ENCODE measurements at places on chromosomes 13 and 19.

- DNase-seq: no peak
These were observed 8.3 kb upstream of the TLE6 start for GRCh38 chr19:2969104-2969504.

- peak; percentile 40 for DNase-seq
These were observed 53.4 kb downstream of the PDS5B start for GRCh38 chr13:32639502-32640105.

GRCh38 chr13:41848435-41849255 is 112.3 kb downstream of the VWA8 start:
- DNase-seq: no peak

GRCh38 chr13:25587326-25587980 is 215.7 kb downstream of the ATP8A2 start:
- no peak for DNase-seq

DNA sequence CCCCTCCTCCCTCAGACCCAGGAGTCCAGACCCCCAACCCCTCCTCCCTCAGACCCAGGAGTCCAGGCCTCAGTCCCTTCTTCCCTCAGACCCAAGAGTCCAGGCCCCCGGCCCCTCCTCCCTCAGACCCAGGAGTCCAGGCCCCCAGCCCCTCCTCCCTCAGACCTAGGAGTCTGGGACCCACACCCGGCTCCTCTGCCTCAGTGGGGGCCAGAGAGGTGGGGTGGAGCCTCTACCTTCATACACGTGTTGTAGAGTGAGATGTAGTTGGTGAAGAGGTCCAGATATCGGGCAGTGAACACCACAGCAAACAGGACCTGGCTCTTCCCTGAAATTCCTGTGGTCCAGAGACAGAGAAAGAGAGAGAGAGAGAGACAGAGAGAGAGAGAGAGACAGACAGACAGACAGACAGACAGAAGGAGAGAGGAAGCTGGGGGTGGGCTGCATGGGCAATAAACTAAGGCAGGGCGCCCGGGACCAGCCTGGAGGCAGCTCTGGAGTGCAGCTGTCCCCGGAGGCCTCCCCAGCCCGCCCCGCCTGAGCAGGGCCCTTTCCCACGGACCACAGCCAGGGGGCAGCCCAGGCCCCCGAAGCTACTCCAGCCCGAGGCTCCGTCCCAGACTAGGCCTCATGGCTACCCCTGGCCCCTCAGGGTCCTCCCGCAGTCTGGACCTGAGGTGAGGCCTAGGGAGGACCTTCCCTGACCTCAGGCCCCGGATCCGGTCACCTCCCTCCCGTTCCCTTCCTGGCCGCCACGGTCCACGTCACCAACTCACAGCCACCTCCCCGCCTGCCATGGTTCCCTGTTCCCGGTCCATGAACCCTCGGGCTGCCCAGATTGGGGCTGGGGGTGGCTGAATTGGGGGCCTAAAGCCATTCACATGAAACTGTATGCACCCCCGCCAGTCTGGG is 907 bp downstream of the KDELR1 start:
- peak; percentile 72 for DNase-seq

DNA sequence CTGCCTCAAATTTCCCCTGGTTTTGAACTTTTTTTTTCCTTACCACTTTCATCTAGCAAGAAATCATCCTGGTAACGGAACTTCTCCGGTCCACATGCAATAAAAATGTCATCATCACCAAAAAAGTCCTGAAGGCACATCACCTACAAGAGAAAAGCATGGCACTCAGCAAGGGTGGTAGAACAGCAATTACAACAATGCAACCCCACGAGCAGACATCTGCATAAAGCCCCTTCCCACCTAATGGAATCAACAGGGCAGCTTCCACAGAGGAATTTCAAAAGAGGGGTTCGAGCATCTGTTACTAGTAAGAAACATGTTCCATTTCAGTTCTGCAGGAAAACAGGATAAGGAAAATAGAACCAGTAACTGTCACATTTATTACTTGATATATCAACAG is 183.9 kb downstream of the DCLK1 start:
- DNase-seq: no peak

DNA sequence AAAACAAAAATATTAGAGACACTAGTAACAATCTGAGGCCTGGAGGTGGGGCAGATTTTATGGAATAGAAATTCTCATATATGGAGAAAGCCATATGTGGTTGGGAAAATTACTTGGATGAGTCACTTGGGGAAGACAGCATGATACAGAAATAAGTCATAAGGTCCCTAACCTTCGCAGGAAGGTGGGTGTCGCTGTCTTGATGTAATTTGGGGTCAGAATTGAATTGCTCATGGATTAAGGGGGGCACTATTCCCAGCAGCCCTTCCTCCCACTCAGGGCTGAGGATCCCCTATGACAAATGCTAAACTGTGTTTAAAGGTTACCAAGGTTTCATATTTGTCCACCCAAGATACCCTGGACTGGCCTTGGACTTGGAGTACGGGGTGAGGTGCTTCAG is 5.0 kb downstream of the RDH8 start:
- DNase-seq: peak; percentile 34

DNA sequence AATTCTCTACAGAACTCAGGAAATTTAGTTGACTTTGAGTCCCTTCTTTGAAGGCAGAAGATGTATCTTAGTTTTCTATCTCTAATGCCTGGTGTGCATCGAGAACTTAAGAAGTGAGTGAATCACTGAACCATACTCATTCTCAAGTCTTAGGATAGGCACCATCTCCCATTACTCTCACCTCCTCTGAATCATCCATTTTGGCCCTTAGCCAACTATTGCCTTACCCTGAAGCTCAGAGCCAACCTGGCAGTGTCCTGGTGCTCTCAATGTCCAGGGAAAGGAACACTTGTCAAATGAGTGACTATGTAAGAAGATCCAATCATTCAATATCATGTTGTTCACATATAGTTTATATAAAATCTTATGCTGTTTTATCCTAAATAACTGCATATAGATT is 146.6 kb downstream of the RGCC start:
- no peak for DNase-seq

GRCh38 chr19:13101590-13102415 is 855 bp downstream of the LYL1 start:
- DNase-seq: no peak

DNA sequence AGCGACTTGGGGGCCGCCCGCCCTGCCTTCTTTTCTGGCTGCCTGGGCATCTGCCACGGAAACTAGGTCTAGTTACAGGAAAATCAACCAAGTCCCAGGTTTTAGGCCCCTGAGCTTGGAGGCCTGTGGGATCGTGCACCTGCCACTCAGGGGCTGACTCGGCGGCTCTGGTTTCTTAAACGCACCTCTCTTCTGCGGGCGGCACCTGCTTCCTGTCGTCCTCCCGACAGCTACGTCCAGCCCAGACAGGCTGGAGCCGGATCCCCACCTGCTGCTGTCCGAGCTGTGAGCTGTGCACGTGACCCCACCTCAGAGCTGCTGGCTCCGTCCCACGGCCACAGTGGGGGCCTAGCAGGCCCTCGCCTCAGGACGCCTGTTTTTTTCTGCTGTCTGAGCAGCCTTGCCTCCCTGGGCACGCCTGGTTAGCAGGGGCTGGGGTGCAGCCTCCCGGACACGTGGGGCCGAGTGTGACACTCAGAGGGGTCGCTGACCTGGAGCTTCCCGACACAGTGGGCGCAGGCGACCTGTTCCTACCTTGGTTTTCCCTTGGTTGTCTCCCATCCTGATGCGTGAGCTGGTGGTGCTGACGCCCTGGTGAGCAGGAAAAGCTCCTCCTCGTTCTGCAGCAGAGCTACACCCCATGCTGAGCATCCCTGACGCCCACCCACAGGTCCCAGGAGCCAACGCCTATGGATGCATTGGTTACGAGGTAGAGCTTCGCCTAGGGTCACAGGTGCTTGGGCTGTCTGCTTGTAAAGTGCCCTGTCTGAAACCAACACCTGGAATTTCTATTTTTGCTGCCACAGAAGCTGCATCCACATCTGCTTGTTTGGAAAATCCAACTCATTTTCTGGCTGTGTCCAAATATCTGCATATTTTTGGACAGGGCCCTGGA is 17.5 kb downstream of the TMEM255B start:
- DNase-seq: no peak

- no peak for DNase-seq
These were observed 53.6 kb upstream of the TPM4 start for GRCh38 chr19:16022681-16023080.

GRCh38 chr19:5179256-5179655 is 161.4 kb downstream of the PTPRS start:
- no peak for DNase-seq

- no peak for DNase-seq
These were observed 118.5 kb upstream of the SERTM1 start for GRCh38 chr13:36555151-36555986.

- DNase-seq: peak; percentile 98
These were observed at the start of gene PCSK4 for GRCh38 chr19:1490311-1491113. Gene PCSK4, minus strand, starts transcription at chr19:1490350. Its CDS starts 4 bp downstream, at chr19:1490346.

DNA sequence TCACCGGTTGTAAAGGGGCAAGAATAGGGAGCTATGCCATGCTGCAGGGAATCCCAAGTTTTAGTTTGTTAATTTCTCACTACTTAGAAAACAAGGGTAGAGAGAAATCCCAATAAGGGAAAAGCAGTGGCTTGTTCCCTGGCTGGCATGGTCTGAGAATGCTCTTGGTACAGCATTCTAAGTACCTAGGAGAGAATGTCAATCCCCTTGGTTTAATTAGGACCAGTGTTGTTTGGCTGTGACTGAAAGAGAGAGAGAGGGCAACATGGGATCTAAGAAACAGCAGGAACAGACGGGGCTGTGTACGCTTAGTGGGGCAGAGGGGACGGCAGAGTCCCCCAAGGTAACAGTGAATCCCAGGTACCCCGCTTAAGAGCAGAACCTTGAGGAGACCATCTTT is 228.8 kb downstream of the PCDH9 start:
- DNase-seq: no peak

DNA sequence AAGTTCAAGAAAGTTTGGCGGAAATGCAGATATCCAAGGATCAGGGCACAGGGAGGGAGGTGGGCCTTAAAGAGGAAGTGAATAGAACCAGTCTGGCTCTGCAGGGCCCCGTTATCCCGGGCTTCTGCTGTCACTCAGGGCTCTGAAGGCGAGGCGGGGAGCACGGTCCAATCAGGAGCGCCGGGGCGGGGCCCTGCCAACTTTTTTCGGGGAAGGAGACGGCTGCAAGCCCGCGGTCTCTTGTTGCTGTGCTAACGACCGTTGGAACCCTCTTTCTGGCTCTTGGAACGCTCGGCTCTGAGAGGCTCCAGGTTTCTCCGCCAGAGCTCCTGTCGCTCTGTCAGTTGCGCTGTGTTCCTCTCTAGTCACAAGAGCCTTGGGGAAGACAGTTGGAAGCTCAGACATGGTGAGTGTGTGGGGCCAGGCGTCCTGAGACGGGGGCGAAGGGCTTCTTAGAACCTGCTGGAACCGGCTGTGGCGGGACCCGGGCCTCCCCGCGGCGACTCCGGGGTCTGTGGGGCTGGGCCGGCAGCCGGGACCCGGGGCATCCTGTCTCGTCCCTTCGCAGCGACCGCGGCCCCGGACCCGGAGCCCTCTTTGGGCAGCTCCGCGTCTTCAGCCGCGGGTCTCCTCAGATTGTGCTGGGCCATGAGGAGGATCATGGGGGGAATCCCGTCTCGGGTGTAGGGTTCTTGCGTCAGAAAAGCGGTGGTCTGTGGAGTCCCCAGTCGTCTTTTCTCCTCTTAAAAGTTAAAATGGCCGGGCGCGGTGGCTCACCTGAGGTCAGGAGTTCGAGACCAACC is 27.7 kb downstream of the ZNF844 start:
- DNase-seq: peak; percentile 96

DNA sequence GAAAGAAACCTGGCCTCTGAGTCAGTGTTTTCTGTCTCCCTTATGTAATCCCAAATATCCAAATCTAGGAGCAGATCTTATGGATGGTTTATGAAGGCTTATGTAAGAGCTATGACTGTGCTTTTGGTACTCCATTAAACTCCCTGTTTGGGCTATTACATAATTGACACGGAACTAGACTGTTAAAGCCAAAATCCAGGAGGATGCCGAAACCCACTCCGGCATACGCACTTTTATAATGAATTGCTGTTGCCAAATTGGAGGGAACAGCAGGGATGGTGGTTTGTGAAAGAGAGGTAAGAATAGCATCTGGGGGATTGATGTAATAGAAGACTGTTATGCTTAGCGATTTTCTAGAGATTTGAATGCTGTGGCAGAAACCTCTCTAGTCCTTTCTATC is 2.0 kb downstream of the MTUS2 start:
- DNase-seq: no peak

- no peak for DNase-seq
These were observed 786.7 kb downstream of the UQCRFS1 start for GRCh38 chr19:28426110-28426729.

GRCh38 chr13:23901365-23901764 is 4.1 kb upstream of the C1QTNF9B start:
- no peak for DNase-seq

DNA sequence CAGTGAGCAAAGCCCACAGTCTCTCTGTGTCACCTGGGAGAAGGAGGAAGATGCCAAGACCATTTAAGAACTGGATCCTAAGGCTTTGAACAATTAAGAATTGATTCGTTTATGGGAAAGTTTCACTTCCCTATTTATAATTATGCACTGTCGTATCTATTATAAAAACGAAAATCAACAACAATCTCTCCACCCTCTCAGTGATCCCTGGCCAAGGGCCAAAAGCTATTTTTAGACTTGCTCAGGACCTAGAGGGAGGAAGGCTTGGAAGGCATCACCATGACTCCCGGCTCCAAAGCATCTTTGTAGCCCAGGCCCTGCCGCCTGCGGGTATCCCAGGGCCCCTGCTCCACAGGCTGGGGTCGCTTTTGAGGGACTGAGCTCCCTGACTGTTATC is 1.3 kb downstream of the RHPN2 start:
- peak; percentile 41 for DNase-seq

DNA sequence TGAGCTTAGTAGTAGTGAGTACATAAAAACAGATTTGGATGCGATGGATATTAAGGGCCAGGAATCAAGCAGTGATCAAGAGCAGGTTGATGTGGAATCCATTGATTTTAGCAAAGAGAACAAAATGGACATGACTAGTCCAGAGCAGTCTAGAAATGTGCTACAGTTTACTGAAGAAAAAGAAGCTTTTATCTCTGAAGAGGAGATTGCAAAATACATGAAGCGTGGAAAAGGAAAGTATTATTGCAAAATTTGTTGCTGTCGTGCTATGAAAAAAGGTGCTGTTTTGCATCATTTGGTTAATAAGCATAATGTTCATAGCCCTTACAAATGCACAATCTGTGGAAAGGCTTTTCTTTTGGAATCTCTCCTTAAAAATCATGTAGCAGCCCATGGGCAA is 11.4 kb downstream of the CHAMP1 start:
- no peak for DNase-seq

GRCh38 chr13:40536443-40537113 is 129.9 kb downstream of the FOXO1 start:
- no peak for DNase-seq

GRCh38 chr13:98986226-98986846 is 8.5 kb upstream of the DOCK9 start:
- no peak for DNase-seq

- DNase-seq: no peak
These were observed 61.0 kb downstream of the NHLRC3 start for GRCh38 chr13:39099231-39099630.

DNA sequence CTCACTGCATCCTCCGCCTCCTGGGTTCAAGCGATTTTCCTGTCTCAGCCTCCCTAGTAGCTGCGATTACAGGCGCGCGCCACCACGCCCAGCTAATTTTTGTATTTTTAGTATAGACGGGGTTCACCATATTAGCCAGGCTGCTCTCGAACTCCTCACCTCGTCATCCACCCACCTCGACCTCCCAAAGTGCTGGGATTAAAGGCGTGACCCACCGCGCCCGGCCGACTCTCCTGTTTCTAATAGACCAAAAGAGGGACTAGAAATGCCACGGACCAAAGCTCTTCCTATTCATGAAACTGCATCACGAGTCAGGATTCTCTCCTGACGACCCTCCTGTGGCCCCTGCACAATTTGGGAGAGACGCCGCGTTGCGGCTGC is 563 bp downstream of the ZNF43 start:
- DNase-seq: no peak

GRCh38 chr13:97834250-97834649 is 119.2 kb upstream of the IPO5 start:
- no peak for DNase-seq
